ENCODE measurements at places on chromosomes 13 and 19.

DNA sequence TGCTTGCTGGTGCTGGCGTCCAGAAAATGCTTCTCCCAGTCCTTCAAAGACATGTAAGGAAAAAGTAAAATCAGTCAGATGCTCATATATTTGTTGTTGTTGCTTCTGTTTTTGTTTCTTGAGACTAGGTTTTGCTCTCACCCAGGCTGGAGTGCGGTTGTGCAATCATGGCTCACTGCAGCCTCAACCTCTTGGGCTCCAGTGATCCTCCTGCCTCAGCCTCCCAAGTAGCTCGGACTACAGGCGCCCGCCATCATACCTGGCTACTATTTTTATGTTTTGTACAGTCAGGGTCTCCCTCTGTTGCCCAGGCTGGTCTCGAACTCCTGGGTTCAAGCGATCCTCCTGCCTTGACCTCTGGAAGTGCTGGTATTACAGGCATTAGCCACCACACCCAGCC is 11.0 kb upstream of the EPS15L1 start:
- no peak for DNase-seq

DNA sequence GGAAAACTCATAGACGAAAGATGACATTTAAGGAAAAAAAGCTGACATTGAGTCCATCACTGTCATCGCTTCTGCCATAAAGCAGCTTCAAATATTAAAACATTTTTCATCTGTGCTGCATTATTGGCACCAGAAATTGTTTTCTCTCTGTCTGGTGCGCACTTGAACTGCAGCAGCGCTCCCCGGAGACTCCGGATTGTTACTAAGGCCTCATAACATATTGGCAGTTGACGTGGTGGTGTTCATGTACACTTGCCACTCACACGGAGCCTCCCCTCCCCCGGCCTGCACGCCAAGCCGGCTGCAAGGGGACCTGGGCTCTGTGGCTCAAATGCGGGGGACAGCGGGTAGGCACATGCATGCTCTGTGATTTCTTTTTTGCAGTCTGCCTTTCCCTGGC is 203.2 kb downstream of the TSHZ3 start:
- DNase-seq: no peak

- no peak for DNase-seq
Observed at GRCh38 chr13:24906268-24906667, 142.3 kb downstream of the RNF17 start.

DNA sequence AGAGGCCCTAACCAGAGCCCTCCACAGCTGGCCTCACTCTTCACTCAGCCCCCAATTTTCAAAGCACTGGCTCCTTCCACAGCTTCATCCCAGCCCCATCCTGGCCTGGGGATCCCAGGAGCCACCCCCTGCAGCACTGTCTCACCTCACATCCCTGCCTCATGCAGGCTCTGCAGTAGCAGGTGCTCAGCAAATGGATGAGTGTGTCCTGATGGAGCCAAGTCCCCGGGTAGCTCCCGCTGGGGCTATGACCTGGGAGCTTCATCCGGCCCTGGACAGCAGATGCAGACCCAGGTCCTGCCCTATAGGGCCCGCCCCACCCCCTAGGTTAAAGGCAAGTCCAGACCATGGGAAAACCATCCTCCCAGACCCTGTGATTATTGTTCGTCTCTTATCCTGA is 143.2 kb upstream of the ZNF507 start:
- no peak for DNase-seq

GRCh38 chr19:35136977-35137702 is 1.5 kb upstream of the FXYD1 start:
- DNase-seq: no peak

Measured in AG08395 (cell line).